Activated T-cell treated with anti-CD3 and anti-CD28 coated beads, Interleukin-2, amount 50 U/mL, for 72 hours (primary cell): ENCODE measurements at places on chromosomes 3 and 15. TPM values are rescaled to one million over a fixed set of nuclear protein-coding genes. Genes with fewer than 3 reads are reported as not detected.

DNA sequence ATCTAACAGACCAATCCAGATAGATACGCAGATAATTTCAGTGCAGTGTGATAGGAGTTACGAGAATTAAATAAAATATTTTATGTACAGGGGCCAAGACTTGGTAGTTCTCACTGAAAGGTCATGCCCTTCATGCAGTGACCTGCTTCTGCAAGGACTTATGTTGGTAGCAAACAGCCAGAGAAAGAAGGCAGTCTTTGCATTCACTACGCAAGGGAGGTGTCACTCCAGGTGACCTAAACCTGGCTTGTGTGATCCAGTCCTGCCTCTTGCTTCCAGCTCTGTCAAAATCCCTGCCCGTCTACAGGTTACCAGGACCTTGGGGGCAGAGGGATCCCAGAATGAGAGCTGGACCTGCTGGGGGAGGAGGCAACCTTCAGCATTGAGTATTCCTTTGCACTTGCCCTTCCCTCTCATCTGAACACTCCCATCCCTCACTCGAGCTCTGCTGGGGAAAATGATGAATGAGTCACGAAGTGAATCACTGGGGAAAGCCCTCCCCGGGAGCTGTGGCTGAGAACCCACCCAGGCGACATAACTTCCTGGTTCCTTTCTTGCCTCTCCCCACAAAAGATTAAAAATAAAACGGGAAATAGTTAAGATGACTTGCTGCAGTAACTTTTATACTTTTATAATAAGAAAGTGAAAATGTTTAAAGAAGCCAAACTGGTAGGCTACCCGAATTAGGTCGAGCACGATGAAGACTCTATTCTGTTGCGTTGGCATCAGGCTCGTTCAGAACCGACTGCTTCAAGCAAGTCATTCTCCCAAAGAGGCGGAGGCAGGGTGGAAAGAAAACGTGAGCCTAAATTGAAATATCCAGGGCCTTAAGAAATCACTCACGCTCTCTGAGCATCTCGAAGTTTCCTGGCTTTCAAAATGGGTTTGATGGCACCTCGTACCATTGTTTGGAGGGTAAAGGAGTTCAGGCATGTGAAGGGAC is 216.1 kb downstream of the SLCO3A1 start:
- peak; percentile 58 for DNase-seq

- no peak for DNase-seq
These were observed 960 bp downstream of the MFN1 start for GRCh38 chr3:179348325-179349013.

DNA sequence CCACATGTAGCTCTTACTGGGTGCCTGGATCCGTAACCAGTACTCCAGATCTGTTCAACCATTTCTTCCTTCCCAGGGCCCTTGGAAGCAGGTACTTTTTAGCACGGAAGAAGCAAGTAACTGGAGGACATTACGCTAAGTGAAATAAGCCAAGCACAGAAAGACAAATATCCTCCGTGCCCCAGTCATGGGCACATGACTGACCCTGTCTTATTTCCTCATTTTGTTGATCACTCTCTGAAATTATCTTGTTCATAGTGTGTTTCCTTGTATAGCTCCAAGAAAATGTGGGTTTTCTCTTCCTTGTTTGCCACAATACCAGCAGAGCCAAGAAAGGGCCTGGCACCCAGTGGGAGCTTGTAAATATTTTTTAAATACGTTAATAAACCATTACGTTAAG is 32.2 kb upstream of the MTMR14 start:
- DNase-seq: no peak

DNA sequence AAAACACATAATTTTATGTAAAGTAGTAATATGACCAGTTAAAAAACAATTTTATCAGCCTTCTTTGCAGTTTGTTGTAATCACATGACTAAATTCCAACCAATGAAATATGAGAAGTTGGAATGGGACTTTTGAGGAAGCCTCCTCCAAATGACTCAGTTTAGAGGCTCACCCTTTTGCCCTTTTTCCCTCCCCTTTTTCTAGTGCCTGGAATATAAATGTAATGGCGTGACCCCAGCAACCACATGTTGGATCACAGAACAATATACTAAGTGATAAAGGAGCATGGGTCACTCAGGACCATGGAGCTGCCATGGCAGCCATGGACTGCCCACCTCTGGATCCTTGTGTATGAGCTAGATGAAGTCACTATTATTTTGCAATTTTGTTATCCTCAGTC is 48.8 kb upstream of the HEG1 start:
- no peak for DNase-seq

GRCh38 chr3:95277613-95278012 is 1214.8 kb downstream of the NSUN3 start:
- DNase-seq: no peak

DNA sequence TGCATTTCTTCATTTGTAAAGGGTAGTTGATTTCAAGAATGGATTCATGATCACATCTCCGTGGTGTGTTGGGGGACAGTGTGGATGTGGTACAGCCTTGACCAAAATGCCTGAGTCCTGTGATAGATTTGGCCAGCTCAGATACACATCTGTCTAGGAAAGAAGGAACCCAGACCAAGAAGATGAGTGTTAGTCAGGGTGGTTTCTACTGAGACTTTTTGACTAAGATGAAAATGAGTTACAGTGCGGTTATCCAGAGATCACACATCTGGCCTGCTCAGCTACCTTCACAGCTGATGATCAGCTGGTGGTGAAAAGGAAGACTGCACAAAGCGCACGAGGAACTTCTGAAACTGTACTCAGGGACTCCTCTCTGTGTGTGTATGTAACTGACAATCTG is 68.0 kb downstream of the FNDC3B start:
- DNase-seq: peak; percentile 69

- DNase-seq: peak; percentile 95
These were observed 5.2 kb downstream of the LINS1 start for GRCh38 chr15:100596792-100597191.

GRCh38 chr3:50512131-50512530 is 8.7 kb upstream of the CACNA2D2 start:
- DNase-seq: no peak

DNA sequence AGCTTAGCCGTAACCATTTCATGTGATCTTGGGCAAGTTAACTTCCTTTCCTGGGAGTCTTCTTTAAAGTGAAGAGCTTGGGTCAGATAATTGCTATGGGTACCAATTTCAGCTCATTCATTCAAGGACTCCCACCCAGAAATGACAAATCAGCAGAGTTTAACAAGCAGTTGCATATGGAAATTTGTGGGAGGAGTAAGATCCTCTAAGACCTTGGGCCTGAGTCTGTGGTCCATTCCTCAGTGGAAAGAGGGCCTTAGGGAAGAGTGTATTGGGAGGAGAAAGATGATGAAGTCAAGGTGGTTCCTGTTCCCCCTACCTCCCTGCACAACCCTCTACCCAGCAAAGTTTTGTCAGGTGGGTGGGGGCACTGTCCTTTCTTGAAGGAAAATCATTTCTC is 42.1 kb downstream of the RBP2 start:
- no peak for DNase-seq

DNA sequence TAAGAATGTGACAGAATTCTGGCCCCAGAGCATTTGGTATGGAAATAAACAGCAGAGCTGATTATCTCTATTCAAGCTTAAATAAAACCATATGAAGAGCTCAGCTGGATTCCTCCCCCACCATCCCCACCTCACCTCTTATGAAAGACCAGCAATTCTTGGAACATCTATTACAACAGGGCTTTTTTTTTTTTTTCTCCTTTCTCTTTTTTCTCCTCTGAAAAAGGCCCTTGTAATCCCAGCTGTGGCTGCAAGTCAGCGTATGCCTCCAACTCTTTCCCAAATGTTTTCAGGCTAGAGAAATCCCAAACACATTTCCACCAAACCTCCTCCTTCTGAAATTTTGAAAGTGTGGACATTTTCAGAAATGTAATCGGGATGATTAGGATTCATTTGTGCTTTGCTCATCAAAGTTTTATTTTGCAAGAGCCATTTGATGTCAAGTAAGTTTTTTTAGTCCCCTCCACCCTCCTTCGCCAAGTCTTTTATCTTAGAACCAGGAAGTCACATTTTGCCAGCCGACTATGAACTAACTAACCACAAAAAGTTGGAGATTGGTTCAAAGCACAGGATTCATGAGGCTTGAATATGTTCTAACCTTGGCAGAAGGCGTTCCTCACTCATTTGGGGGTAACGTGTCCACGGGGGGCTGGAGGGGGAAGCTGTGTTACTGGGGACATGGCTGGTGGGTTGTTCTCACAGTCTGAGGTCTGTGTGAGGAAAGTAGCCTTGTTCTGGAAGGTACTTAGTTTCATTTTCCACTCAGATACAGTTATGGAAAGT is 142.0 kb upstream of the PDZRN3 start:
- no peak for DNase-seq

DNA sequence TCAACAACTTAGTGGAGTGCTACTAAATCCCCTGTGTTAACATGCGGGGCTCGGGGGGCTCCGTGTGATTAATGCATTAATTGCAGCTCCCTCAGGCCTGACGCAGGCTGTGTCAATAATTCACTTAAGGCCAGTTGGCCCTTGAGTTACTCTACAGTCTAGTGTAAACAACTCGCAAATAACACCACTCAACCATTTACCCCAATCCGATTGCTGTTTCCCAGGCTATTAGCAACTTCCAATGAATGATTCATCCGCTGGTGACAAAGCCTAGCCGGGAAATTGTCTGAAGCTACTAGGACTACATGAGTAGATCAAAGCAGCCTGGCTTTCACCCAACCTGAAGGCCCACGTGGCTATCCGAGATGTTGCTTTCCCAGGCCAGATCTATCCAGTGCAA is 121.3 kb upstream of the SOX14 start:
- no peak for DNase-seq

DNA sequence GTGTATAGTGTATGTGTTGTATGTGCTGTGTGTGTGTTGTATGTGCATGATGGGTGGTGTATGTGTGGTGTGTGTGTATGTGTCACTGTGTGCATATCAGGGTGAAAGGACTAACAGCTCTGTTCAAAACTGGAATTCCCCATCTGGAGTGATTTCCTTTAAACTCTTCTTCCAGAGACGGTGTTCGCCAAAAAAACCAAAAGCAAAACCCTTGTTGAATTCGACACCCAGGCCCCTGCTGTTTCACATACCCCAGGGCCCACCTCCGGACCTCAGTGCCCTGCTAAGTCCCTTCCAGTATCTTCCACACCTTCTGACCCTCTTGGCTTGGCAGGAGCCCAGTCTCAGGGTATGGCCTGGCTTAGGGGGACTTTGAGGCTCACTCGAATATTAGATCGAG is 44.9 kb upstream of the SEC13 start:
- DNase-seq: no peak

DNA sequence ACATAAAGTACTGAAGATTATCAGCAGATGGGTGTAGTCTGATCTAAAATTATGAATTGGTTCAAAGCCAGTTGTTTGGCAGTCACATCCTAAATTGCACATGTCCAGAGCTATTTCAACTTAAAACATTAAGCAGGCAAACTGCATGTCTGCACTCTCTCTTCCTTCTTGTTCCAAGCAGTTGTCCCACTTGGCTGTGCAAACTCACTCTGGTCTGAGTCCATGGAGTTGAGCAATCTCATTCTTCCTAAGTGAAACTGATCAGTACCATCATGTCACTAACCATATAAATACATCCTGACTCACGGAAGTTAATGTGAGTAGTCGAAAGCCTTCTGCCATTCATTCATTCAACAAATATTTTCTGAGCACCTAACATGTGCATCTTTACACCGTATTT is 353.0 kb downstream of the ROBO1 start:
- DNase-seq: no peak

DNA sequence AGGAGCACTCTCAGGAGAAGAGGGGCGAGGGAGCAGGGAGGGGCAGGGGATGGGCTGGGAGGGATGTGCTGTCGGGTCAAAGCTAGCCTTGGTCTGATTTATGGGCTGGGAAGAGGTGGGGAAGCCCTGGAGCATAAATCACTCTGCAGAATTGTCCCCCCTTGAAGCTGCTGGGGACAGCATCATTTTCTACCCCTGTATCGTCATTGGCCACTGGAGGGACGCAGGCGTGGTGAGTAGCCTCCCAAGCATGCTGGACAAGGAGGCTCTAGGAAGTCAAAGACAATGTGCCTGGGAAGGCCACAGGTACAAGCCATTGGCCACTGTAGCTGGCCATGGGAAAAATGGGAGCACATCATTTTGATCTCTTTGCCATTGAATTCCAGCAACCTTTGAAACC is 175.5 kb upstream of the CTDSPL start:
- no peak for DNase-seq

GRCh38 chr3:134871818-134872217 is 76.8 kb downstream of the EPHB1 start:
- DNase-seq: no peak

DNA sequence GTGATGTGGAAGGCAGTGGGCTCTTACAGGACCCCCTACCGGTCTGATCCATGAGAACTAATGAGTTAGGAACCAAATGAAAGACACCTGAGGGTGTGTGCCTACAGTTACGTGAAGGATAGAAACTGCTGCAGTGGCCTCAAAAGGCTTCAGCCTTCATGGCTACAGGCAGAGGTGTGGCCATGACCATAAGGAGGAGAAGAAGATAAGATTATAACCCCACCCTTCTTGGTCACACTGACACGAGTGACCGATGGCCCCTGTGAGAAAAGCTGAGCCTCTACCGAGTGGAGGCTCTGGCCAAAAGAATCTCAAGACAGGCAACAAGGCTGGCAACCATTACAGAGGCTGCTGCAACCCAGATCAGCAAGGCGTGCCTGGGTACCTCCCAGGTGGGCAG is 6.3 kb downstream of the RFT1 start:
- DNase-seq: no peak

DNA sequence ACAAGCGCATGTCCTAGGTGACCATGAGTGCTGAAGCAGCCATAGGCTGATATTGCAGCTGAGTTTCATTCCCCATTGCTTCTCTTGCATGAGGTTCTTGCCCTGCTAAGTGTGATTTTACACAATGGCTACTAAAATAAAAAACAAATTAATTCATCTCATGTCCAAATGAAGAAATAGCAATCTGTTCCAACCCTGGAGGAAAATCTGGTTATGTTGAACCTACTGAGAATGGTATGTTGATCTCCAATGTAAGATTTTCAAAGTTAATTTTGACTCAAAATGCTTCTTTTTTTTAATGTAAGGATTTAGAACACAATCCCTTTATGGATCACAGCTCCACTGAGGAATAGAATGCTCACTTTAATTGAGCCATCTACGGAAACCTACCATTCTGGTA is 254.2 kb upstream of the CRBN start:
- no peak for DNase-seq

- no peak for DNase-seq
These were observed 47.2 kb upstream of the GALNT15 start for GRCh38 chr3:16127249-16127648.

- no peak for DNase-seq
These were observed 134.3 kb upstream of the RARB start for GRCh38 chr3:25293736-25294135.

DNA sequence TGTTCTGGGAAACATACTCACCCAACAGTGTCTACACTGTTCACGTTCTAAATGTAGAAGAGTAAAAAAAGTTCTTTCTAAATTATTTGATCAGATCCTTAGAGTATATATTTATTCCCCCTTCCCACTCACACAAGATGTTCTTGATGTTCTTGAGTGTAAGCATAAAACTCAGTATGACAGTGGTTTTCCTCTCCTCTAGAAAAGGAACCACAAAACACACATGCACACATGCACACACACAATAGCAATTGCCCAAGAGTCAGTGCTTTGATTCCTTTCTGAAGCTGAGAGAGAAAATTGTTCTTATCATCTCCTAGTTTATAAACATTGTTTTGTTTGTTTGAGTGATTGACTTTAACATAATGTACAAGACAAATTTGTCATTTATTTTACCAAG is 123.2 kb upstream of the PHLDB2 start:
- no peak for DNase-seq

The GOLGA8G gene
- not detected for total RNA-seq

The ALCAM gene
- total RNA-seq: 22.0 TPM

The FGF7 gene
- not detected for total RNA-seq

The CELSR3 gene
- 14.2 TPM for total RNA-seq

The CLDN18 gene
- total RNA-seq: not detected

The TLNRD1 gene
- 17.2 TPM for total RNA-seq

The SNRPA1 gene
- 141 TPM for total RNA-seq
